IPS DF 6.9 (cell line): ENCODE measurements at places on chromosomes 16 and 17.

GRCh38 chr16:72162105-72162692 is 9.8 kb downstream of the PMFBP1 start:
- DNase-seq = no peak

DNA sequence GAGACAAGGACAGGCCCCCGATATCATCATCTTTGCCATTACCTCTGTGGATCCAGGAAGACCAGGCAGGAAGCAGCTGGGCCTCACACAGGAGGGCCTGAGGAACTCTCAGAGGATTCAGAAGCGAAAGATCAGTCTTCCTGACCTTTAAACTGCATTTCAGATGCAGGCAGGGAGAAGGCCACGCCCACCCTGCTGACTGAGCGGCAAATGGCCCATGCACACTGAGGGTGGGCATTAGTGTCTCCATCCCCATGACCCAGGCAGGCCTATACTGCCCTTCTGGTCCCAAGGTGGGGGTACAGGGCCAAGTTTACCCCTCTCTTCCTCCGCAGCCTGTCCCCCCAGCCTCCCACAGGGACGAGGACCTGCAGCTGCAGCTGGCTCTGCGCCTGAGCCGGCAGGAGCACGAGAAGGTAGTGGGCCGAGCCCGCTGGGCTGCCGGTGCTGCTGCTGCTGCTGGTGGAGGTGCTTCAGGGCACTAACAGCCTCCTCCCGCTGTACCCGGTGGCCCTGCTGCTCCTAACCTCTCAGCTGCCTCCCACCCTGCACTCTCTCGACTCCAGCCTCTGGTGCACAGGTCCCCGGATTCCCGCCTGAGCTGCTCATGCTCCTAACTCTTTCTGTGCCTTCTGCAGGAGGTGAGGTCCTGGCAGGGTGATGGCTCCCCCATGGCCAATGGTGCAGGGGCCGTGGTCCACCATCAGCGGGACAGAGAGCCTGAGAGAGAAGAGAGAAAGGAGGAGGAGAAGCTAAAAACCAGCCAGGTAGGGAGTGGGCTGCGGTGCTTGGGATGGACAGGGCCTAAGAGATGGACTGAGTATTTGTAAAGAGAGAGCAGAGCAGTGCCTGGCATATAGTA is 6.2 kb downstream of the EPN3 start:
- no peak for DNase-seq

DNA sequence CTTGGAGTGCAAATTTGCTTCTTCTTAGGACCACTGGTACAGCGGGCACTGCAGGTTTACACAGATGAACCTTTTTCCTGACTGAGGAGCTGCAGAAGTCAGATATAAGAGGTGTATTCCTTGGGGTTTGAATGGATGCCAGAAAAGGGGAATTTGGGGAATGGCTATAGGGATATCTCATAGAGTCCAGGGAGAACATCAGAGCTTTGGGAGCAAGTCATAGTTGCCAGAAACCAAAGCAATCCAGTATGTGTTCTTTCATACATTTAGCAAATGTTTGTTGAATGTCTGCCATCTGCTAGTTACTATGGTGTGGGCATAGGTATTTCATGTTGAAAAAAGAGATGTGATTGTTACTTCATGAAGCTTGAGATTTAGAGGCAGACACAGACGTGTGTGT is 46.8 kb downstream of the MAP2K4 start:
- DNase-seq = no peak

- DNase-seq = no peak
Measured at GRCh38 chr16:29306201-29306600, 100.3 kb downstream of the NPIPB11 start.

DNA sequence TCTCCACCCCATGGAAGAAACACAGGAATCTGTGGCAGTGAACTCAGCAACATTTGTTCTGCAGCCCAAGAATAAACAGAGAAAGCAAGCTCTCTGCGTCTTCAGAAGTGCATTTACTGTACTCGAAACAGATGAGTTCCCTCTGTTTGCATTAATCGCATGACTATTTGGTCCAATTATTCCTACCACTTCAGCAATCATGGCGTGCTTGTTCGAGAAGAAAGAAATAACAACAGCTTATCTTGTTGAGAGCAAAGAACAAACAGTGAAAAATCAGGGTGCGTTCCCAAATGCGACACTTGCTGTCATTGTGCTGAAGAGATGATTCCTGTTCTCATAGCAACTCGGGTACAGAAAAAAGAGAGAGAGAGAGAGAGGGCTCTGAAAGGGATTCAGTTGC is 445.3 kb upstream of the MAF start:
- no peak for DNase-seq

DNA sequence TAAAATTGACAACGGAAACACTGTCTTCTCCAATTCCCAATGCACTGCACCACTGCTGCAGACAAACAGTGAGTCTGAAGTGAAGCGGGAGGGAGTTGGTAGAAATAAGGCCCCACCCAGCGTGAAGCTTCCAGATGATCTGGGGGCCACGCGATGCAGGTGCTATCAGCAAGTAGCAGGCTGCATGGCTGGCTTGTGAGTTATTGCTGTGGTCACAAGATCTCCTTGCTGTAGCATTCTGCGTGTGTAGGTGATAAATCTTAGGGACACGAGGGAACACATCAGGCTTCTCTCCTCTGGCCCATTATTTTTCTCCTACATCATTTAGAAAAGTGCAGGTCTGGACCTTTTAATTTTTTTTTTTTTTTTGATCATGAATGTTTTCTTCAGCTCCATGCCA is 407.6 kb downstream of the TMEM114 start:
- no peak for DNase-seq

DNA sequence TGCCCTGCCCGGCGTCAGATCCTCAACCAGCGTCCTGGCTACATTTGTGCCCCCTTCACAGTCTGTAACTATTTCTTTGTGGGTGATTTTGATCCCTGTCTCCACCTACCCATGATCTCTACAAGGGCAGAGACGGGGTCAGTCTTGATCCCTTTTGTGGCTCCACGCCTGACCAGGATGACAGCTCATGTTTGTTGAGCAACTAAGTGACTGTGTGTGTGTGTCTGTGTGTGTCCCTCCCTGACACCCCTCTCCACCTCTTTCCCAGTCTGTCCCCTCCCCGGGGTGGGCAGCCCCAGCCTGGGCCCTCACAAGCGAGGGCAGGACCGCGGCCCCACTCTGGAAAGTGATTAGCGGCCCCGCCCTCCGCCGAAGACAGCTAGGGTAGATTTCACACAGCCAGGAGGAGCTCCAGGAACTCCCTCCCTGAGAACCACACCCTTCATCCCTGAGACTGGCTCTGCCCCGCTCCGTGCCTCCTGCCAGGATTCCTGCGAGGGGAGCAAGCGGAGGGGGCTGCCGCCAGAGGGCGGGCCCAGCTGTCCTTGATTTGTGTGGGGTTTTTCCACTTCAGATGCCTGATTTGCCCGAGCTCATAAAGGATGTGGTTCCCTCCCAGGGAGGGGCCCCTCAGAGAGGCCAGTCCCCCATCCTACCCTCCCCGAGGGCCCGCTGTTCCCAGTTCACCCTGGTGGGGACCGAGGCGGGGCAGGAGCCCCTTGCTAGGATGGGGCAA is 5.3 kb upstream of the HS3ST6 start:
- peak; percentile 37 for DNase-seq

- no peak for DNase-seq
Measured at GRCh38 chr16:87117936-87118335, 199.3 kb downstream of the C16orf95 start.

DNA sequence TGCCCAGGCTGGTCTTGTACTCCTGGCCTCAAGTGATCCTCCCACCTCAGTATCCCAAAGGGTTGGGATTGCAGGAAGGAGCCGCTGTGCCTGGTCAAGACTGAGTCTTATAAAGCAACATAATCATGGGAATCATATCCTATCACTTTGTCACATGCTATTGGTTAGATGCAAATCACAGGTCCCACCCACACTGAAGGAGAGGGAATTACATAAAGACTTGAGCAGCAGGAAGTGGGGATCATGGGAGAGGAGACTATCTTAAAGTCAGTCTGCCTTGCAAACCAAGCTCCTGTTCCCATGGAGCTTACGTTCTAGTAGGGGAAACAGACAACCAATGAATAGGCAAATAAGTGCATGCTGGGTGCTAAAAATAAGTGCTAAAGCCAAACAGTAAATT is 28.3 kb upstream of the TENT4B start:
- DNase-seq = no peak

- no peak for DNase-seq
Measured at GRCh38 chr17:78921437-78921971, 3.7 kb downstream of the TIMP2 start.

- DNase-seq = no peak
Measured at GRCh38 chr17:27573971-27574525, 56.9 kb upstream of the LGALS9 start.

GRCh38 chr17:64001091-64001579 is 3.0 kb downstream of the PRR29 start:
- DNase-seq = no peak

DNA sequence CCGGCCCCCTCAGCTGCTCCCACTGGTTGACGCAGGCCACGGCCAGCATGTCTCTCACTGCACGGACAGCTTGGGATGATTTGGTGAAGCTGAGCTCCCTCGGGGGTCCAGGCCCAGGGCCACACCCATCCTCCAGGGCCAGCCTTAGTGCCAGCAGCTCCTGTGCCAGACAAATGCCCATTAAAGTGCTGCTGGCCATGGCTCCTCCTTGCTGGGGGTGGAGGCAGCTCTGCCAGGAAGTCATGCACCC is 2.5 kb downstream of the TRIM47 start:
- DNase-seq = no peak

DNA sequence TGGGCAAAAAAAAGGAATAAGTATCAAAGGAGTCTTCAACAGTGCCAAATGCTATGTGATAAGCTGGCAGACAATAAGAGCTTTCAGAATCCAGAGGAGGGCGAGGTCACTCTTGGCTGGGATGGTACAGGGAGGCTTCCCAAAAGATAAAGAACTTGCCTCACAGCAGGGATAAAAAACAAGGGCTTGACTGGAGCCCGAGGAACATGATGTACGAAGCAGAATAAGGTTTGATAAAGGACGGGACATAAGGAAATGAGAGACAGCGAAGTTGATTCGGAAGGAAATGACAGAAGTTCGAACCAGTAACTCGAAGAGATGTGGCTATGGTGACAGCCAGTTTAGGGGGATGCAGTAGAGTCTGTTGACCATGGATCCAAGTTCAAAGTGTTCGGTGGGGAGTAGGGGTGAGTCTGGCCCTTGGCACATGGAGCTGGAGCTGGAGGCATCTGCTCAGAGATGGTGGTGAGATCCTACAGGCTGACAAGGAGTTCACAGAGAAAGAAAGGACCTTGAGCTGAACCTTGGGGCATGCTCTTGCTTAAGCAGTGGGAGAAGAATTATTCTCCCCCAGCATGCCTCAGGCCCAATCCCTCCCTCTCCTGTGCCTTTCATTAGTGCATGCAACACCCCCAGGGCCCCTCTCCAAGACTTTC is 137.6 kb upstream of the RCVRN start:
- no peak for DNase-seq

DNA sequence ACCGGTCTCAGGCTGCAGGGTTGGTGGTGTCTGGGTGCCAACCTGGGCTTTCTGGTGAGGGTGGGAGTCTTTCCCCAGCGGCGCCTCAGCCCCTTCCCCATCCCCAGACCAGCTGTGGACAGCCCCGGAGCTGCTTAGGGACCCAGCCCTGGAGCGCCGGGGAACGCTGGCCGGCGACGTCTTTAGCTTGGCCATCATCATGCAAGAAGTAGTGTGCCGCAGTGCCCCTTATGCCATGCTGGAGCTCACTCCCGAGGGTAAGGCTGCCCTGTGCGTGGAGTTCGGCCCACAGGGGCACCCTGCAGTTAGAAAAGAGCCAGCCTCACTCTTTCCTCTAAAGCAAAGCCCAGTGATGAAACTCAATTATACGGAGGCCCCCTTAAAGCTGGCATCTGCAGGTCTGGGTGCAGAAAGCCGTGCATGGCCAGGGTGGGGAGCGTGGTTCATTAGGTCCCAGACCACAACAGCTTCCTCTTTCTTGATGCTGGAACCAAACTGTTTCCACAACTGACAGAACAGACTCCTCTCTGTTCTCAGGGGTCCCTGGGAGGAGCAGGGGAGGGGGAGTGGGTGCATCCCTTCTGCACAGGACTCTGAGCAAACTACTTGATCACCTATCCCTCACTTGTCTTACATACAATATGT is 10.7 kb downstream of the GUCY2D start:
- no peak for DNase-seq
